Left colon (tissue), 2 donors: ENCODE measurements at places on chromosomes 1 and 21. TPM values are rescaled to one million over a fixed set of nuclear protein-coding genes. Genes with fewer than 3 reads are reported as not detected.

DNA sequence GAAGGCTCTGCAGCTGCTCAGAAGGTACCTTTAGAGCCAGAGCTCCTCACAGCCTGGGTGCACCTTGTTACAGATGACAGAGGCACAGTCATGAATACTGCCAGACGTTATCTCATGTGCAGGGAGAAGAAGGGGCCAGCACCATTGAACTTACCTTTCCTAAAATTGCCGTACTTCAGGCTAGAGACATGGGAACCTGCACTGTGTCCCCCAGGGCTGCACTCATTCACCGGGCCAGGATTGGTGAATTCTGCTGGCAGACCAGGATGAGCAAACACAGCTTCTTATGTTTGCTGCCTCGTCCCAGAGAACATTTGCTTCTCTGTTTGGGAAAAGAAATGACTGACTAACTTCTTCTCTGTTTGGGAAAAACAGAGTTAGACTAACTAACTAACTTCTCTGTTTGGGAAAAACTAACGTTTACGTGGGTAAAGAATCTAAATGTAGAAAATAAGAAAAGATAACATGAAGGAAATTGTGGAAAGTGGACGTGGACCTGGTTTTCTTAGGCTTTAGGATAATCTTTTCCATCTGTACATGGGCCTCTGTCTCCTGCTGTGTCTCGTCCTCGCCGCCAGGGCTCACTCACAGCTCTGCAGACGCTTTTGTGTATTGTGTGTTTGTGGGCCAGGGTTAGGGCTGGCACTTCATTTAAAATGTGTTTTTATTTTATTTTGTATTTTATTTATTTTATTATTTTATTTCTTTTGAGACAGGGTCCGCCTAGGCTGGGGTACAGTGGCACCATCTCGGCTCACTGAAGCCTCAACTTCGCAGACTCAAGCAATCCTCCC, 9.9 kb downstream of the OBSCN start:
- DNase-seq: no peak

GRCh38 chr21:45982092-45982757, 655 bp downstream of the COL6A1 start:
- DNase-seq: no peak

- no peak for DNase-seq
These were observed 10.2 kb downstream of the HNRNPU start for GRCh38 chr1:244854166-244854565.

- no peak for DNase-seq
These were observed 23.4 kb upstream of the POU2F1 start for GRCh38 chr1:167197236-167197635.

GRCh38 chr1:29284961-29285560, 48.7 kb downstream of the PTPRU start:
- DNase-seq: no peak

The PTAFR gene
- total RNA-seq: 3.7 TPM
